NCI-H1105 (cell line): ENCODE measurements at places on chromosomes 13 and 19.
A peak's percentile ranks its signal among the peaks of the same experiment; 100 is the strongest.

- DNase-seq: no peak
Measured at GRCh38 chr13:35474496-35475211, 1.8 kb downstream of the MAB21L1 start.

DNA sequence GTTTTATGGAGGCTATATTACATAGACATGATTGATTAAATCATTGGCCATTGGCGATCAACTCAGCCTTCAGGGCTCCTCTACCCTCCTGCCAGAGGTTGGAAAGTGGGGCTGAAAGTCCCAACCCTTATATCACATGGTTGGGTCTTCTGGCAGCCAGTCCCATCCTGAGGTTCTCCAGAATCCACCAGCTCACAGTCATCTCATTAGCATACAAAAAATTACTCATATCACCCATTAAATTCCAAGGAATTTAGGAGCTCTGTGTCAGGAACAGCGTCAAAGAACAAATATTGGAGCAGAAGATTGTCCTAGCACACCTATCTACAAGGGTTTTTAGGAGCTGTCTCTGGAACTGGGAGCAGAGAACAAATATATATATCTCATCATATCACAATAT, 39.4 kb upstream of the FARP1 start:
- DNase-seq: no peak

DNA sequence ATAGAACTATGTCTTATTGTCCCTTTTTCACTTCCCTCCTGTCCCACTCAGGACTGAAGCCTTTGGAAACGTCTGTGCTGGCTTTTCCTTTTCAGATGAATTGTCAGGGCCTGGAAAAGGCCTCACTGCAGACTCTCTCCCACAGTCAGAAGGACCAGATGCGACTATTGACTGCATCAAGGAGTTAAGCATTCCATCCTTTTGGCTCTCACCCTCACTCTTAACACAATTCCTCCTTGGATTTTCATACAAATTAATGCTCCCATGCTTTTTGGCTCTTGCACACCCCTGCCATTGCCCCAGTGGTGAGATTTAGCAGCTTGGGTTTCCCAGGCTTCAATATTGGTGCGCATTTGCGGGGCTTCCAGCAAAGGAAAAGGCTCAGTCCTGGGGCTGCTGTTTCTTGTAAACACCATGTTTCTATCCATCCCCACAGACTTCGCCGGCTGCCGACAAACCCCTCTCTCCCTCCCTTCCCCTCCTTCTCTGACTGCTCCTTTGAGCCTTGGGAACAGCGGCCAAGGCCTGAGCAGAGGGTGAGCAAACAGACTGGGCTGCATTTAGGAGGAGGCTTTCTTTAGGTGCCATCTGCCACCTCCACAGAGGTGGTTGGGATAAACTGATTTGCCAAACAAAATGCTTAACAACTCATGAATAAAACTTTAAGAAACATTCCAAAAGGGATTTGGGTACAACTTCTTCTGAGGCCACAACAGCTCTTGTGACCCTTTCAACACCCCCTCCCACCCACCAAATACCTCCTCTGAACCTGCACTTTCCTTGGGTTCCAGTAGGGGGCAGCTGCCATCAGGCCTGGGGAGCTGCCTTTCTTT, 48.6 kb upstream of the PCDH8 start:
- no peak for DNase-seq

GRCh38 chr13:43884222-43884621, 4.5 kb downstream of the LACC1 start:
- DNase-seq: no peak

GRCh38 chr19:56114051-56114777, 6.9 kb downstream of the ZNF787 start:
- no peak for DNase-seq

- DNase-seq: no peak
Measured at GRCh38 chr19:28313633-28314032, 899.3 kb downstream of the UQCRFS1 start.

- DNase-seq: no peak
Measured at GRCh38 chr13:73189776-73190175, 131.0 kb downstream of the KLF5 start.

- DNase-seq: no peak
Measured at GRCh38 chr13:63308549-63309165, 1893.0 kb upstream of the PCDH20 start.

GRCh38 chr19:18393836-18394235, 3.6 kb downstream of the LRRC25 start:
- DNase-seq: no peak

DNA sequence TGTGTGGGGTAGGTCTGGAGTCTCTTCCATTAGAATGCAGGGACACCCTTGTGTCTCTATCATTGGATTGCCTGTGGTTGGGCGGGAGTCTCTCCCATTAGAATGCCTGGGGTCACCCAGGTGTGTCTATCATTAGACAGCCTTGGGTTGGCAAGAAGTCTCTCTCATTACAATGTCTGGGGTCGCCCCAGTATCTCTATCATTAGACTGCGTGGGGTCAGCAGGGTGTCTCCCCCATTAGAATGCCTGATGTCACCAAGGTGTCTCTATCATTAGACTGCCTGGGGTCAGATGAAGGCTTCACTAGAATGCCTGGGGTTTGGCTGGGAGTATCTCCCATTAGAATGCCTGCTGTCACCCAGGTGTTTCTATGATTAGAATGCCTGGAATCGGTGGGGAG, 1539.0 kb downstream of the UQCRFS1 start:
- no peak for DNase-seq

GRCh38 chr13:82165396-82166174, 1716.7 kb downstream of the SLITRK1 start:
- DNase-seq: no peak

GRCh38 chr13:26996965-26997752, 174.5 kb downstream of the USP12 start:
- no peak for DNase-seq

DNA sequence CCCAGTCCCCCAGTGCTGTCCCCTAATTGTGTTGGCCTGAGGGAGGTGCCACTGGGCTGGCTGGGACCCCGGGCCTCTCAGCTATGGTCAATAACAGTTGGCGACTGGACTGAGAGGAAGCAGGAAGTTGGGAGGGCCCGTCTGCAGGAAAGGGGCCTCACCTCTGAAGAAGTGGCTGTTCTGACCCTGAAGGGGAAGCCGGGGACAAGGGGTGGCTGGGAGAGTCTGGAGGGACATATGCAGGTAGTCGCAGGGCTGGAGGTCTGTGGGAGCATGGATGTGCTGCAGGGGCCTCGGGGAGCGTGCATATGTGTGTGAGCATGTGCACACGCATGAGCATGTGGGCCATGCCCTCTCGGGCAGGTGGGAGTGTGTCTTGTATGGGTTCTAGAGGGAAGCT, 5.9 kb downstream of the PKN1 start:
- DNase-seq: no peak

- no peak for DNase-seq
Measured at GRCh38 chr19:31269425-31270127, 79.7 kb downstream of the TSHZ3 start.

DNA sequence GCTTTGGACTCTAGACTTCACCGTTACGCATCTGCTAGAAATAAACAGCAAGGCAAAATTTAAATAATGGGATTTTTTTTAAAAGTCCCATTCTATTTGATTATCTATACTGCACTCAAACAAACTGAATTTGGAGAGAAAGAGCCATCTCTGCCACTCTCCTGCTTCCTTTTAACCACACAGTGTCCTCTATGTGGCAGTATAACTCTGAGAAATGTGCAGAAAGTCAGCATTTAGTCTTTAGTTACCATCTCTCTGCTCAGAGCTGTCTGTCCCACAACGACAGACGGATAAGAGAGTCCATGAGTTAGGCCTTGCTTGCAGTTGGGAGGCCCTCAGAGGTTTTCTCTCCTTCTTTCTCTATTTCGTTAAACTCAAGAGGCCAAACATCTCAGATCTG, 21.2 kb downstream of the CCNA1 start:
- no peak for DNase-seq

DNA sequence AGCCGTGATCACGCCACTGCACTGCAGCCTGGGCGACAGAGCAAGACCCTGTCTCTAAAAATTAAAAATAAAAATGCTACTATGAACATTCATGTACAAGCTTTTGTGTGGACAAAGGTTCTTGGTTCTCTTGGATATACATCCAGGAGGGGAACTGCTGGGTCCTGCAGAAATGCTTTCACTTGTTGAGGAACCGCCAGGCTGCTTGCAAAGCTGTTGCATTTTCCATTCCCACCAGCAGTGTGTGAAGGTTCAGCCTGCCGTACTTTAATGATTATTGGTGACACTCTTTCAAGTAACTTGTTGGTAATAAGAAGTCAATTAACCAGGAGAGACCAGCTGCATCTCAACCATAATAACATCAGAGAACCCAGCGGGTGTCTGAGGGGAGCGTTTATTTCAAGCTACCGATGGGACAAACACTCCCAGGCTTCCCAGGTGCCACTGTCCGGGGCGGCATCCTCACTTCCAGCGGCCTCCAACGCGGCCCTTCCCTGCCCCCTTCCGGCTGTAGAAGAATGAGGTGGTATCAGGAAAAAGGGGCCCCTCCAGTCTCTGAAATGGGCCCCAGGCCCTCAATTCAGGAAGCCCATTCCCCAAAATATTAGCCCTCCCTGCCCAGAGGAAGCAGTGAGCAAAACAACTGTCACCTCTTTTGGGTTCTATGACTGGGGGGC, 15.2 kb upstream of the PPP1R12C start:
- DNase-seq: no peak

DNA sequence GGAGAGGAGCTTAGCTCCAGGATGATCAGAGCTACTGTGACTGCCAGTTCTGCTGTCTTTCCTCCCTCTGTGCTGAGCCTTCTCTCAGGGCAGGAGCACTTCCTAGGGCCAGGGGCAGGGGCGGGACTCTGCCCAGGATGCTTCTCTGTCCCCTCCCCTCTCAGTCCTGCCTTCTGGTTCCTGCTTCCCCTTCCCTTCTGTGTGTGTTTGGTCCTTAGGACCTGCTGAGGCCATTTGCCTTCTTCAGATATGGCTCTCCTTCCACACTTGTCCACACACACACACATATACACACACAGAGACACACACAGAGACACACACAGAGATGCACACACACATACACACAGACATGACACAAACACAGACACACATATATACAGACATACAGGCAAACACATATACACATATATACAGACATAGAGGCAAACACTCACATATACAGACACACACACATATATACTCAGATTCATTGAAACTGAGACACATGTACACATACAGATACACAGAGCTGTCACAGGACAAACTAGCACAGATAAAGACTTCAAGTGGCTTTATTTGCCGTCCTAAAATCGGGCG, 22.0 kb upstream of the CD177 start:
- no peak for DNase-seq

DNA sequence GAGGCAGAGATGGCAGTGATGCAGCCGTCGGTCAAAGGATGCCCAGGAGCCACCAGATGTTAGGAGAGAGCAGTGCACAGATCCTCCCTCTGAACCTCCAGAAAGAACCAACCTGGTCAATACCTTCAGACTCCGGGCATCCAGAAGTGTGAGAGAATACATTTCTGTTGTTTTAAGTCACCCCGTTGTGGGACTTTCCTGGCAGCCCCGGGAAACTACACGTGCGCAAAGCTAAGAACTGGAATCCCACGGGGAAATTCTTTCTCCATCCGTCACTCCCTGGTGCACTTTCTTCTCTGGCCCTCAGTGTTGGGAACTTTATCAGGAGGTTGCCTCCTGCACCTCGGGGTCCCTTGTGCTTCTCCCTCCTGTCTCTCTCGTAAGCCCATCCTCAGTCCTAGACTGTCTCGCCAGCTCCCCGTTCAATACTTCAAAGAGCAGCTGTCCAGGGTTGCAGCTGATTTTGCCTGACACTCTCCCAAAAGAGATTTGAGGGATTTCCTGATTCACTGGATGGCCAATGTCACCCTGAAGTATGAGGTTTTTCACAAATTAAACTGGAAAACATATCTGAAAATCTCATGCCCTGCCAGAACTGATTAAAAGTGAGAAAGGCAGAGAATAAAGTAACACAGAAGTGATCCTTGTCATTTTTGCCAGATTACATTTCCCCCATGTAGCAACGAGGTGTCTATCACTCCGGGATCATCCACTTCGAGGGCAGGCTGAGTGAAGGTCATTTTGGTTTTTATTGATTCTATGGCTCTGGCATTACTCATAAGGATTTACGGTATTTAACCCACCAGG, 136.8 kb downstream of the DCT start:
- DNase-seq: no peak

DNA sequence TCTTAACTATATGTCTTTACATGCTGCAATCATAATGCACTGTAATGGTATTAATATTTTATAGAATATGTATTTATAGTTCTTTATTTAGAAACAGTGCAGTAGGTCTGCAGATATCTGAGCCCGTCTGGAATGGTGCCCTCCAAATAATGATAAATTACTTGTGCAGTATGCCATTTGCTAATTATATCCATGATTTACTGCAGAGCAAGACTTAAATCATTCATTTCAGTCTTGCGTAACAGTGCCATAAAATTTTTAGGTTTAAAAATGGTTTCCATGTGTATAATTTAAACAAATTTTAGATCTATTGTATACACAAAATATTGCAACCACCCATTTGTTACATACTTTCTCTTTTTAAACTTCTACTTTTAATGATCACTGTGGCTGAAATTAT, 175.1 kb downstream of the ZNF536 start:
- DNase-seq: no peak

DNA sequence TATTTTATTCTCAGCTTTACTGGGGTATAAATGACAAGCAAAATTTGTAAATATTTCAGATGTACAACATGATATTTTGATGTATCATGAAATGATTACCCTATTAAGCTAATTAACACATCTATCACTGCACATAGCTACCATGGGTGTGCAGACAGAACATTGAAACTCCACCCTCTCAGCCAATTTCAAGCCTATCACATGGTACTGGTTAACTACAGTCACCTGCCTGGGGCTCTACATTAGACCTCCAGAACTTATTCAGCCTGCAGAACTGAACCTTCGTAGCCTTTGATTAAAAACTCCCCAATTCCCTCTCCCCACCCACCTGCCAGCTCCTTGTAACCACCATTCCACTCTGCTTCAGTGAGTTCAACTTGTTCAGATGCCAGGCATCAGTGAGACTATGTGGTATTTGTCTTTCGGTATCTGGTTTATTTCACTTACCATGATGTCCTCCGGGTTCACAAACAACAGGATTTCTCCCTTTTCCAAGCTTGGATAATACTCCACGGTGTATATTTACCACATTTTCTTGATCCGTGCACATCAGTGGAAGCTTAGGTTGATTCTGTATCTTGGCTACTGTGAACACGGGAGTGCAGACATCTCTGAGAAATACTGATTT, 19.2 kb downstream of the RAB20 start:
- no peak for DNase-seq

DNA sequence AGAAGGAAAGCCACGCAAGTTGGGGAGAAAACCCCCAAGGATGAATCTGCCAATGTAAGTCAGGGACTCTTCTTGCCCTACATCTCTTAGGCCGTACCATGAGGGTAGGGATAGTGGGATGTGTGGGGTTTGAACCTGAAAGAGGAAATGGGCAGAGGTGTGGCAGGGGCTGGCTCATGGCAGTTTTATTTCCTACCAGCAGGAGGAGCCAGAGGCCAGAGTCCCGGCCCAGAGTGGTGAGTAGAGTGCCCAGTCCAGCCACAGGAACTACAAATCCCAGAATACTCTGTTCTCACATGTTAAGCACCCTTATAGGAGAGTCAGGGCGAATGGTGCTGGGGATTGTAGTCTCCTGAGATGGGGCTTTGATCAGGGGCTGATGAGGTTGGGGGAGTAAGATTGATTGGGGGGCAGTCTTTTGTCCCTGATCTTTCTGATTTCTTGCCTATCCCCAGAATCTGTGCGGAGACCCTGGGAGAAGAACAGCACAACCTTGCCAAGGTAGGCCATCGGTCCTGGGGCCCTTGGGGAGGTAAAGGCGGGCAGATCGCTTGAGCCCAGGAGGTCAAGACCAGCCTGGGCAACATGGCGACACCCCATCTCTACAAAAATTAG, 16.5 kb downstream of the VASP start:
- peak; percentile 74 for DNase-seq

- no peak for DNase-seq
Measured at GRCh38 chr13:30030141-30030750, 179.8 kb upstream of the UBL3 start.
